NCI-H1048 (cell line): ENCODE measurements at places on chromosomes 4 and X.
A peak's percentile ranks its signal among the peaks of the same experiment; 100 is the strongest.

DNA sequence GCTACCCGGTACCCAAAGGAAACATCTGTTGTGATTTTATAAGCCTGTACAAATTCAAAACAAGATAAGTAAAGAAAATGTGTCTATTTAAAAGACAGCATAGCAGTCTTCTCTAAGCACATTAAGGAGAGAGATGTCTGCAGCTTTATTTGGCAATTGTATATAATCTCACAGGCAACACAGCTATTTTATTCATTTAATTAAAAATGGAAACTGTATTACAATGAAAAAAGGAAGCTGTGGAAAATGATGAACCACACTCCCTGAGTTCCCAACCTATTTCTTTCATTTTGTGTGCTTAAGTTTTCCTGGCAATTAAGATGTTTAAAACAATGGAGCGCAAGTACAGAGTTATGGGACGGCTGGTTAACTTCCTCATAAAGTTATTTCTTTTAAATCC is 78.4 kb downstream of the CBLL2 start:
- DNase-seq, result no peak

DNA sequence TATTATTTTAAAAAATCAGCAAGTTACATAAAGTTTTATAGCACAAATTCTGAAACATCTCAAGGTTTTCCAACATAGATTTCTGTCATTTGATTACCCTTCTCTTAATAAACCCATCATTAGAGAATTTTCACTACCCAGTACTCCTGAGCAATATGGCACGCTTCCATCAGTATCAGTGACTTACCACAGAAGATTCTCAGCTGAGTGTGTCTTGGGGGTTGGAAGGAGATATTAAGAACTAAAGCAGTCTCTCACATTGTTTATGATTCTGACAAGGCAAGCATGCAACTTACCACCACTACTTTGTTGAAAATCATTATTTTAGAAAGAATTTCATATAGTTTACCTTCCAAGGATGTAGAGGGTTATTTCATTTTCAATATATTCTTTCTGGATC is 67.7 kb downstream of the INPP4B start:
- DNase-seq, result no peak

- DNase-seq, result no peak
Observed at GRCh38 chrX:130857207-130857606, 45.8 kb downstream of the ENOX2 start.

DNA sequence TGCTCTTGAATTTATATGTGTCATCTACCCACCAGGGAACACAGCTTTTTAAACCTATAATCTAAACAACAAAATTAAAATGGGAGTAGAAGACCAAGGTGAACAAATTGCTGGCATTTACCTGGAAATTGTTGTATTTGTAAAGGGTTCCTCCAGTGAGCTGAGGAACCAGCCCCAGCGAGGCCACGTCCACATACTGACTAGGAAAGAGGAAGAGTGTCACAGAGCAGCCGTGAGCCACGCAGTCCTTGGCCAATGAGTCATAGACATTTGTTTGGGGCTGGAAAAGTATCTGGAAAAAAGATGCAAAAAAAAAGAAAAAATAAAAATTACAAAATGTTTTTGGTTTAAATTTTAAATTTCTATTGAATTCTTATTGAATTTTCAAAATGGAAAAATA is 58.7 kb downstream of the METTL14 start:
- no peak for DNase-seq

- no peak for DNase-seq
Observed at GRCh38 chrX:107566604-107567262, 61.6 kb upstream of the PRPS1 start.

DNA sequence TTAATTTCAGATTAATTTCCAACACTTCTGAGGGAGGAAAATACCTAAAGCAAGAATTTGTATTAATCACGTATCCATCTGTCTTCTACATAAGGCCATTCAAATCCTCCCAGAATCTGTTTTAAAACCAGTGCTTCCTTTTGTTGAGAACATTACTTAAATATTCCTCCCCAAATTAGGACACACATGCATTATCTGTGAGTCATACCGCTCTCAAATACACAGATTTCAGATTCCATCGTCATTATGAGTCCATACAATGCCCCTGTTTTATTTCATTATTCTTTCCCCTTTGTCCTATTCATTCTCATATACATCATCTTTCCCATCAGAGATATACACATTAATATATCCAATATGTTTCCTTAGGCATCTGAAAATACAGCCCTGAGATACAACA is 57.3 kb upstream of the PRSS12 start:
- DNase-seq, result no peak

DNA sequence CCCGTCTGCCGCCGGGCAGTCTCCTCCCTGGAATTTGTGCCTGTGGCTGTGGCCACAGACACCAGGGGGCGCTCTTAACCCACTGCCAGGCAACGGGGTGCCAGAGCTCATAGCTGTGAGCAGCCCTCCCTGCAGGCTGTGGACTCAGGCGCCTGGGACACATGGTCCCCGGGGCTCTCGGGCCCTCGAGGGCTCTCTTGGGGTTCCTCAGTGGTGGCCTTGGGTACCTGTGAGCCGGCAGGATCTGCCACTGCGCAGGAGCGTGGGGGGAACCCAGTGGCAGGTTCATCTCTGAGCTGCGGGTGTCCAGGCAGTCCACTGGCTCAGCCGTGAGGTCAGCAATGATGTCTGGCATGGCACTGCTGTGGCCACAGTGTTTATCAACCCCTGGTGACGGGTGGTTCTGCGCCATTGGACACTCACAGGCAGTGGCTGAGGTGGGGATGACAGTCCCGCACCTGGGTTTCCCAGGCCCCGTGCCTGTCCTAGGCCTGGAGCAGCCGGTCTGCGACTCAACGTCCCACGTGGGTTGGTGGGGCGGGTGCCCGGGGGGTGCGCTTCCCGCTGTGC is 37.2 kb downstream of the PCGF3 start:
- peak; percentile 31 for DNase-seq

- no peak for DNase-seq
Observed at GRCh38 chr4:95142932-95143331, 385.2 kb downstream of the BMPR1B start.

- DNase-seq, result no peak
Observed at GRCh38 chrX:37331546-37331945, 17.6 kb upstream of the PRRG1 start.

- DNase-seq, result no peak
Observed at GRCh38 chrX:150449313-150449712, 86.2 kb downstream of the MAMLD1 start.

GRCh38 chr4:152684007-152684406 is 4.2 kb upstream of the TMEM154 start:
- DNase-seq, result no peak
